ENCODE measurements at places on chromosomes 16 and 17.

- peak; percentile 35 for DNase-seq
Observed at GRCh38 chr16:66900721-66901441, 17.8 kb downstream of the CDH16 start.

DNA sequence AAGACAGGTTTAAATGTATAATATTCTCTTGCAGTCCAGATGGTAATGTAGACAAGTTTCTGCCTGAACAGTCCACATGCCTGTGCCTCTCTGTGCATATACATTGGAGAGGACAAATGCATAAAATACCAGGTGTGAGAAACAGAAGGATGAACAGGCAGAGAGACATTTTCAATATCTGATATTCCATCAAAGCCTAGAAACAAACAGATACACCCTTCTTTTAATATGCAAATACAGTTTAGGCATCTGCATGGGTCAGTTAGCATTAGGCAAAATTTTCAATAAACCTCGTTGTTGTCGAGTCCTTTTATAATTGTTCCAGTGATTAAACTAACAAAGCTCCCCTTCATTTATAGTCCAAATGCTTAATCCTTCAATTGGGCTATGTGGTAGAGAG lies 897 bp downstream of the OMG start:
- DNase-seq: no peak

GRCh38 chr17:38702166-38702915 lies 2.7 kb upstream of the MLLT6 start:
- DNase-seq: peak; percentile 97

DNA sequence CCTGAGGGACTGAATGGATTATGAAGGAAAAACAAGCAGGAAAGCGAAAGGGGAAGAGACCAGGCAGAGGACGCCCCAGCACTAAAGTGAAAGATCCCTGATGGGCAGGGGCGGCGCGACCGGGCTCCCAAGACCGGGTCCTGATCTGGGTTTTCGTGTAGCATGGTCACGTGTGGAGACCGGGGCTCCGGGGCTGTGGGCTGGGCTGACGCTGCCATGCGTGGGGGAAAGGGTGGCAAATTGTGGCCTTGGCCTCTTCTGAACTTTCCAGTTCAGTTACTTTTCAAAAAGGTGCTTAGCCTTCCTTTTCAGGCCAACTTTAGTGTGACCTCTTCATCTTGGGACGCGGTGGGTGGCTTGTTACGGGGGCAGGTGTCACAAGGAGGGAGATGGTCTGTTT lies 57.5 kb downstream of the METRNL start:
- no peak for DNase-seq

DNA sequence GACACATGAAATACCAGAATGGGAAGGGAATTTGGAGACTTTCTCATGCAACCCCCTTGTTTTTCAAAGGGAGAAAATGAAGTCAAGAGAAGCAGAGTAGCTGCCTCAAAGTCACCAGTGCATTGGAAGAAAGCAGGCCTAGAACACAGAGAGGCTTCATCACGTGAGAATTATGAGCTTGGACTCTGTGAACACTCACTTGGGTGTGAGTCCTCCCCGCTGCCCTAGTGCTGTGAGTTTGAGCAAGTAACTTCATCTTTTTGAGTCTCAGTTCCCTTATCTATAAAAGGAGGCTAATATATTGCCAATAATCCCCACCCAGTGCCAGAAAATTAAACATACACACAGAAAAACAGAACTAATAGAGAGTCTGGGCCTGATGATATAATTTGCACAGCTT lies 315.8 kb downstream of the XYLT1 start:
- DNase-seq: no peak

- DNase-seq: peak; percentile 81
Observed at GRCh38 chr16:75653922-75654321, 6.3 kb downstream of the TERF2IP start.

DNA sequence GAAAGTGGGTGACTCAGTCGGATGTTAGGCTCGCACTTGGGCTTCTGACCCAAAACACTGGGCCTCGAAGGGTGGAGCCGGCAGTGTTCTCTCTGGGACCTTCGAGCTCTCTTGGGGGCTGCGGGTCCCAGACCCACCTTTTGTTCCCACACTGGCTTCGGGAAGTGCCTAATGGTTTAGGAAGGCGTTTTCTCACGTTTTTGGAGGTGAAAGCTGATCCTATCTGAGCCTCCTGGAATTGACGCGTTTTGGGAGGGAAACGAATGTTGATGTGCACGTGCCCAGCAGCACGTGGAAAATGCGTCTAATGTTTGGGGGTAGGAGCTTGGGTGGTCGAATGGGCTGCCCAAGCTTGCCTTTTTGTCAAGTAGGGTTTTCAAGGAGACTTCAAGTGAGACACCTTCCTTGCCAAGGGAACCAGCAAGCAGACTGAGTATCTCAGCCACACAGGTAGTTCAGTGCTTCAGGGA lies 666 bp downstream of the HGS start:
- DNase-seq: peak; percentile 87

- DNase-seq: no peak
Observed at GRCh38 chr16:54030451-54030850, 256.1 kb downstream of the IRX3 start.

GRCh38 chr16:85313526-85314301 lies 201.4 kb upstream of the CIBAR2 start:
- DNase-seq: peak; percentile 28

- no peak for DNase-seq
Observed at GRCh38 chr17:48752399-48753288, 24.1 kb upstream of the HOXB13 start.

- DNase-seq: peak; percentile 95
Observed at GRCh38 chr17:43398724-43399595, at the start of gene ARL4D. TSS of gene ARL4D (plus strand) at chr17:43398993. CDS start at chr17:43399733, 740 bp downstream.

DNA sequence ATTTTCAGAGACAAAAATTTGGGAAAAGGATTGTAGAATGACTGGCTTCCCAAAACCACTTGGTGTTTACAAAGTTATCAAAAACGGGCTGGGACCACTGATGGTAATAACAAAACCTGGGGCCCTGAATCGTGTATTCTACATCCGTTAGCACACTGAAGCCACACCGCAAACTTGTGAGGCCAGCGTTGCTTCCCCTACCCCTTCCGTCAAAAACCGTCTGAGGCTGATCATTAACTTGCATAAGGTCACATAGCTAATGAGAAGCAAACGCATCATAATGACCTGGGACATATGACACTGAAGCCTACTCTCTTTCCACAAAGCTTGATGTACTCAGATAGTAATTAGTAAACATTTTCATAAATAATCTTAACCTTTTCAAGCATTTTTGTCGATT lies 704.3 kb downstream of the MAF start:
- no peak for DNase-seq

DNA sequence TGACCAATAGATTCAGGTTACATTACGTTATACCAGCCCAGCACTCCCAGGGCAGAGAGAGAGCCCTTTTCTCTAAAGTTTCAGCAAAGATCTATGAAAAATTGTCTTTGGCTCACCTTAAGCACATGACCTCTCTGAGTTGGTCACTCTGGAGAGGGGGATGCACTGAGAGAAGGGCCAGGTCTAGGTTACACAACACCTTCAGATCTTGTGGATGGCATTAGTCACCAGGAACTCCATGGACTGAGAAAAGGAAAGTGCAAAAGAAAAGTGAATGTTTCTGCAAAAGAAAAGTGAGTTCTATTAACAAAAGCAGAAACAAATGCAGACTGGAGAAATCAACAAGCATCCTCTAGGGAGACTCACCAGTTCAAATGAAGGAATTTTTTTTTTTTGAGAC lies 253.3 kb upstream of the SALL1 start:
- no peak for DNase-seq

DNA sequence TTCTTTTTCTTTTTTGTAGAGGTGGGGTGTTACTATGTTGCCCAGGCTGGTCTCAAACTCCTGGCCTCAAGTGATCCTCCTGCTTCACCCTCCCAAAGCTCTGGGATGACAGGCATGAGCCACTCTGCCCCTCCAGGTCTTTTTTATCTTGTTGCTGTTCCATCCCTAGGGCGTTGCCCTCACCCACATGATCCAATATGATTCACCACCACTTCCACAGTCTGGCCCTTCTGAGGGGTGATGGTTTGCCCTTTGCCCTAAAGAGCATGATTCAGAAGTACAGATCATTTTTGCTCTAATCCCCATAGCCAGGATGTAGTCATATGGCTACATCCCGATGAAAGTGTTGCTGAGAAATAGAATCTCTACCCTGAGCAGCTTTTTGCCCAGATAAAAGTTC lies 18.8 kb downstream of the STX4 start:
- DNase-seq: peak; percentile 77

- DNase-seq: no peak
Observed at GRCh38 chr17:68840073-68840472, 115.1 kb downstream of the ABCA8 start.

GRCh38 chr17:40545660-40546059 lies 19.6 kb downstream of the CCR7 start:
- no peak for DNase-seq

DNA sequence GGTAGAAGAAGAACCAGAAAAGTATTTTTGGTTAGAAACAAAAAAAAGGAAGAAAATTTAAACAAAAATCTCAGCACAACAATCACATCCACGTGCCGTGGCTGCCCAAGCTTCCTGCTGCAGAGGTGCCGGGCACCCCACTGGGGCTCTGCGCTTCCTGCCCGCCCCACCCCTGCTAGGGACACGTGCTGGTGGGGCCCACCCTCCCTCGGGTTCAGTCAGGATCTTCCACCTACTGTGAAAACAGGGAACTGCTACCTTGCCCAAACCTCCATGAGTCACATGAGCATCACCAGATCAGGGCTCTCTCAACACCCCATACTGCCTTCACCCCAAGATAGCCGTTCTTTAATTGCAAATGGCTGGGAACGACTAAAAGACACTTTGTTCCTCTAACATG lies 24.4 kb upstream of the CYTH1 start:
- DNase-seq: no peak

- DNase-seq: peak; percentile 29
Observed at GRCh38 chr17:72393553-72393952, 272.7 kb downstream of the SOX9 start.

- DNase-seq: peak; percentile 16
Observed at GRCh38 chr17:68906638-68907037, 48.6 kb downstream of the ABCA8 start.

GRCh38 chr16:55661941-55662643 lies 6.3 kb downstream of the SLC6A2 start:
- peak; percentile 65 for DNase-seq

- no peak for DNase-seq
Observed at GRCh38 chr16:83942815-83943515, 10.1 kb upstream of the OSGIN1 start.

All from adipocyte (in vitro differentiated cells).